D341Med (cell line): ENCODE measurements at places on chromosomes 6 and 20.

GRCh38 chr6:15264902-15265761 lies 19.3 kb downstream of the JARID2 start:
- DNase-seq, result no peak

DNA sequence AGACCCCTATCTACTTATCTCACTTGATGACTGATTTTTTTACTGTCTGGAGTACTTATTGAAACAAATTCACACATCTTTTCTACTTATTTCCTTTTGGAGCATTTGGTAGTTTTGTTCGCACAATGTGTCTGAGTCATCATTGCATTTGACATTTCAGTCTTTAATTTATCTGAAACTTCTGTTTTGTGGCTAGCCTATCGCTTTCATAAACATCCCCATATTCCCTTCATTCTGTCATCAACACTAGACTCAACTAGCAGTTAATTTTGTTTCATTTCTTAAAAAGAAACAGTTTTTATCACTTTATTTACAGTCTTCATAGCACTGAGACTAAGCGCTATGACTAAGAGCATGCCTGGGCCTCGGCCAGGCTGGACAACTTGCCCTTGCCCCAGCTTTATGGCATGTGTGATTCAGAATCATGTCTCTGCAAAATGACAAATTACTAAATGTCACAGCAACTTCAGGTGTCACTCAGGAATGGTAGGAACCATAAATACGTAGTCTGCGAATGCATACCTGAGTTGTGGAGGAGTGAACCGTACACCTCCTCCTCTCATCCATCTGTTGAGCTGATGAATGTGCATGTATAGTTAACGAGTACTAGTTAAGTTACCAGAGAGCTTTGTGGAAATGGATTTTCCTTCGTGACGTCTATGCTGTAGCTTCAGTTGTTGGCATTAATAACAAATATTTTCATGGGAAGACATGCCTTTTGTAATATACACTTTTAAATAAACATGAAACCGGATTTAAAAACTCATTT lies 16.2 kb downstream of the L3MBTL3 start:
- no peak for DNase-seq

- no peak for DNase-seq
Measured at GRCh38 chr6:168030908-168031307, 33.4 kb downstream of the KIF25 start.

DNA sequence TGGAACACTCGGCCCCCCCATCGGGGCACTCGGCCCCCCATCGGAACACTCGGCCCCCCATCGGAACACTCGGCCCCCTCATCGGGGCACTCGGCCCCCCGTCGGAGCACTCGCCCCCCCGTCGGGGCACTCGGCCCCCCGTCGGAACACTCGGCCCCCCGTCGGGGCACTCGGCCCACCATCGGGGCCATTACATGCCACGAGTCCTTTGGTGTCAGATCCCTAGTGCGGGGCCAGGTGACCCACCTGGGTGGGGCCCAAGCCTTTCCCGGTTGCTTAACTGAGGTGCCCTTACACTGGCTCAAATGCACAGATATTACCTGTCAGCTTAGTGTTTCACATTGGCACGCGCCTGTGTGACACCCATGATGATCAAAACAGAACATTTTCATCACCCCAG lies 95.9 kb downstream of the TAF4 start:
- no peak for DNase-seq

GRCh38 chr6:144434308-144434990 lies 149.3 kb downstream of the UTRN start:
- no peak for DNase-seq

GRCh38 chr6:150880336-150880735 lies 14.8 kb downstream of the MTHFD1L start:
- DNase-seq, result no peak

DNA sequence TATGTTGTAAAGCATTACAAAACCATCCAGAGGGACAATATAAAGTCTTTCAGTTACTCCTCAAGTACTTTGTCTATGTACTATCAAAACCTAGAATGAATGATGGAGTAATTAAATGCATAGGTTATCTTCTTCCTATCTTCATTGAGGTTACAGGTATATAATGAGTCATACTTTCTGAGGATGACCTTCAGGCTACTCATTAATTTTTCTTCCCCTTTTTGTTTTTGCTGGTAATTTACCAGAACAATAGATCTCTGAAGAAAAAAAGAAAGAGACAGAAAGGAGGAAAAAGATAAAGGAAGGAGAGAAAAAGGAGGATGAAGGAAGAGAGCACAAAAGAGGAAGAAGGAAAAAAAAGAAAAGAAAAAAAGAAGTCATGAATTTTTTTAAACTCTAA lies 398.4 kb downstream of the TBC1D32 start:
- no peak for DNase-seq

- DNase-seq, result peak; percentile 36
Measured at GRCh38 chr20:52972190-52972937, at the start of gene TSHZ2. TSHZ2 (plus strand) TSS chr20:52972358; CDS start chr20:52973294, 936 bp downstream.

- DNase-seq, result no peak
Measured at GRCh38 chr20:24649787-24650490, 180.5 kb downstream of the SYNDIG1 start.

- peak; percentile 92 for DNase-seq
Measured at GRCh38 chr6:41027799-41028560, 11.0 kb downstream of the UNC5CL start.

GRCh38 chr6:124560873-124561567 lies 401.2 kb upstream of the RNF217 start:
- DNase-seq, result no peak
